Neural progenitor cell (in vitro differentiated cells): ENCODE measurements at places on chromosomes 7 and 10. TPM values are rescaled to one million over a fixed set of nuclear protein-coding genes. Genes with fewer than 3 reads are reported as not detected.

The CTTNBP2 gene
- total RNA-seq = 17.4 and 25.5 TPM in 2 replicates

The MAP3K8 gene
- 4.7 and 7.3 TPM in 2 replicates for total RNA-seq

The TUBB8 gene
- 1.9 and 4.3 TPM in 2 replicates for total RNA-seq

The ZNF679 gene
- not detected in 2 replicates for total RNA-seq

The ZNF775 gene
- total RNA-seq = 3.0 and 26.1 TPM in 2 replicates

The KCTD7 gene
- total RNA-seq = 9.2 and 18.8 TPM in 2 replicates

The FANK1 gene
- 5.5 and 12.5 TPM in 2 replicates for total RNA-seq

The DYDC2 gene
- 5.8 and 6.9 TPM in 2 replicates for total RNA-seq

- no peak for DNase-seq
These were observed 243.0 kb upstream of the GLI3 start for GRCh38 chr7:42479816-42480633.

DNA sequence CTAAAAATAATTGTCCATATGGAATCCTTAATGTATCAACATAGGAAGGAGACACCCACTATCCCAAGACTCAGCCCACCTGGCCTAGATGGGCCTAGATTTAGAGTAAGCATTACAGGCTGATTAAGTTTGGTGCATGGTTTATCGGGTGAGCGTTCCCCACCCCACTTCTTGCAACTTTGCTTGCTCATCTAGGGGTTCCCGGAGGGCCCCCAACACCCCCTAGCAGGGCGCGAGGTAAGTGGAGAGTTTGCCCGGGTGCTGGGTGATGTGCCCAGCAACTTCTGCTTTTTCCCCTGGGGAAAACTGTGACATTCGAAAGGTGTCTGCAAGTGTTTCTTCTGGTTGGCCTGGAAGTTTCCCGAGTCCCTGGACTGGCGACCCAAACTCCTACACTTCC lies 31.7 kb downstream of the SKIDA1 start:
- no peak for DNase-seq

- DNase-seq = no peak
These were observed 8.9 kb downstream of the PRR15 start for GRCh38 chr7:29572558-29572957.

- DNase-seq = no peak
These were observed 23.2 kb downstream of the RNF216 start for GRCh38 chr7:5758286-5758685.

DNA sequence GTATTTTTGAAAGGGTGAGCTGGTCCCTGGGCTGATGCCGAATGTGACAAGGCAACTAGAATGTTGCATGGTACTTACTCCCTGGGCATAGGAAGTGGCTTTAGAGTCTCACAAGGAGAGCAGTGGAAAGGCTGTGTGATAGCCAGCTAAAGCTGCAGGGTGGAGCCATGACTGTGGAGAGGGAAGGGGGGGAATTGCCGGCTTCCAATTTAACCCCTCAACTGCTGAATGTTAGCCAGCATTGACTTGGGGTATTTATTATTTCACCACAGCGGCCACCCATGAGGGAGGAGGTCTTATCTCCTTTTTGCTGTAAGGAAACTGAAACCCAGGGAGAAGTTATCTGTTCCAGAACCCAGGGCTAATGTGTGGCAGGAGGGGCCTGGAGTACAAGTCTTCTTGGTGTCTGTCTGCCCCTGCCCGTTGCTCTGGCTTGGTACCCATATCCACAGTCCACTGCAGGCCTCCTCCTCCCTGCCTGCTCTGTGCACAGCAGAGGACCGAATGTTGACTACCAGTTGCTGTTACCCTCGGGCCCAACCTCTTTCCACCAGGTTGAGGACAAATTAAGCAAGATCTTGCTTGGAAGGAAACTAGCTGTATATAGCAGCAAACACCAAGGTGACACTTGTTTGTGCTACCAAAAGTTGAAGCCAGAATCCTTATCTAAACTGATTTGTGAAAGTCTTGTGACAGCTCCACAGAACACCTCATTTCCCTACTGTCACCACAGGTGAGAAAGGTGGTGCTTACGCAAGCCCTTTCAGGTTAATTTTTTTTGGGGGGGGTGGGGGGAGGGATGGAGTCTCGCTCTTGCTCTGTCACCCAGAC lies 37.6 kb downstream of the WBP1L start:
- DNase-seq = peak; percentile 38

- DNase-seq = no peak
These were observed 61.1 kb upstream of the IL6 start for GRCh38 chr7:22665923-22666322.

DNA sequence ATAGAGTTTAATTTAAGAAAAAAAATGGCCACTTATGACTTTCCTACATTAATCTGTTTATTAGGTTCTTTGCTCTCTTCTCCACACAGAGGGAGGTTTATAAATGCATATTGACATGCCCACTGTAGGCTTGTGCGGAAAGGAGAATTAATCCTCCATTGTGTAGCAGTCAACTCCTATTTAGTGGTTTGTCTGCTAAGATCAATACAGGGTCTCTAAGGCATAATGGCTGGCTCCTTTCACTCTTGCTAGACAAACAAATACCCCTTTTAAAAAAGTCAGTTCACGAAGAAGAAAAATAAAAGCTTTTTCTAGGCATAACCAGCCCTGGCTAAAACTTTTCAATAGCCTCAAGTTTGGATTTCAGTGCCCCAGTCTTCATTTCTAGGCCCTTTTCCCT lies 141.6 kb downstream of the TSPAN12 start:
- DNase-seq = peak; percentile 79

GRCh38 chr10:88069338-88069737 lies 205.9 kb downstream of the PTEN start:
- DNase-seq = no peak

- DNase-seq = no peak
These were observed 278.4 kb downstream of the PHF14 start for GRCh38 chr7:11252011-11252607.
